ENCODE measurements at places on chromosomes 5 and 9.

DNA sequence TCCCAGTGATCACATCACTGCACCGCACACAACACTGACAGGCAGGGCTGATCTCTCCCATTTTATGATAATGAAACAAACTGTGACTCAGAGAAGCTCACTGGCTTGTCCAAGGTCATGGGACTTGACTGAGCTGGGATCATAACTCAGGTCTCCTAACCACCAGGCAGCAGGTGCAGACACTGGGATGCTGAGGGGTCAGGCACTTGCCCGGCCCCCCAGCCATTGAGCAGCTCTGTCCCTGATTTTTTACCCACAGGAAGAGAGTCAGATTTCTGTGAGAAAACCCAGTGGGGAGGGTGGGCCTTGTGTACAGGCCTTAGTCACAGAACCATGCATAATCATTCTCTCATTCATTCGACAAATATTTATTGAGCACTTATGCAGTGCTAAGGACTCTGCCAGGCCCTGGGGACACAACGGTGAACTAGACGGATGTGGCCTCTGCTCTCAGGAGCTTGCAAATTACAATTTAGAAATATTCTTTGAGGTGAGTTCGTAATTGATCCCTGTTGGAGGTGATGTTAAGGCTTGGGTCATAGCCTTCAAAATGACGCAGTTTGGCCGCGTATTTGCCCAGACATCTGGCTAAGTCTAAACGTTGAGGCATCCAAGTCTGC, 54.5 kb upstream of the TGFBR1 start:
- DNase-seq: no peak

DNA sequence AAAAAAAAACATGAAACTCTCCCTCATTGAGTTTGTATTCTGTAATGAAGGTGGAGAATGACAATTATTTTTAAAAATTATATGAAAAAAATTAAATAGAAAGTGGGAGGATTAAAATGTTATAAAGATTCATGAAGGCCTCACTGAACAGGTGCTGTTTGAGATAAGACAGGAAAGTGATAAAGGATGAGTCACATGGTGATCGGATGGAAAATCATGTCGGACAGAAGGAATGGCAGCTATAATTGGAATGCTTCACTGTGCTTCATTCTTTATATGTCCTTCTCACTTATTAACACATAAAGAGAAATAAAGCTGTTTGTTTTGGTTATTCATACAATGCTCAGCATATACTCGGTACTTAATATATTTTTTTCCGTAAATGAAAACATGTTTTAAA, 464.5 kb upstream of the RGMB start:
- DNase-seq: no peak

DNA sequence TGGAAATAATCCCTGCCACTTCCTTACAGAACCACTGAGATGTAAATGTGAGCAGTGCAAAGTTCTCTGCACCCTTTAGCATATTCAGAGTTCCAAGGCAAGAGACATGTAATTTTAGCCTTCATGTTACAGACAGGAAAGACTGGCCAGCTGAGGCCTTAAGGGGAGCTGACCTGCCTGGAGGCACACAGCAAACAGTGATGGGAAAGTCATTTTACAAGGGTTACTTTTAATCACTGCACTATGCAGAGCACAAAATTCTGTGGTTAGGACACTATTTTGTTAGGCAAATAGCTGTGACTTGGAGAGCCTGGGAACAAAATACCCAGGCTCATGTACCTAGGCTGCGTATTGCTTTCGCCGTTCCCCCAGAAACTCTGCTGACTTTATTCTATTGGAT, 30.2 kb upstream of the TNIP1 start:
- no peak for DNase-seq

- peak; percentile 76 for DNase-seq
Measured at GRCh38 chr9:128684325-128685199, 4.5 kb upstream of the SET start.

GRCh38 chr5:67222243-67223025, 25.8 kb upstream of the CD180 start:
- no peak for DNase-seq

- no peak for DNase-seq
Measured at GRCh38 chr5:119743927-119744326, 114.6 kb downstream of the FAM170A start.

Data from T-helper 2 cell treated with Interferon-gamma antibody and Interleukin-4, amounts not matched to agents 5 μg/mL and 100 μg/mL, for 36 hours (primary cell).